ENCODE measurements at places on chromosomes 12 and 14. TPM values are rescaled to one million over a fixed set of nuclear protein-coding genes. Genes with fewer than 3 reads are reported as not detected.

- ATAC-seq = no peak
These were observed 136.6 kb downstream of the C12orf75 start for GRCh38 chr12:105466901-105467598.

GRCh38 chr12:94994312-94994711, 9.2 kb downstream of the NDUFA12 start:
- ATAC-seq = peak; percentile 86

DNA sequence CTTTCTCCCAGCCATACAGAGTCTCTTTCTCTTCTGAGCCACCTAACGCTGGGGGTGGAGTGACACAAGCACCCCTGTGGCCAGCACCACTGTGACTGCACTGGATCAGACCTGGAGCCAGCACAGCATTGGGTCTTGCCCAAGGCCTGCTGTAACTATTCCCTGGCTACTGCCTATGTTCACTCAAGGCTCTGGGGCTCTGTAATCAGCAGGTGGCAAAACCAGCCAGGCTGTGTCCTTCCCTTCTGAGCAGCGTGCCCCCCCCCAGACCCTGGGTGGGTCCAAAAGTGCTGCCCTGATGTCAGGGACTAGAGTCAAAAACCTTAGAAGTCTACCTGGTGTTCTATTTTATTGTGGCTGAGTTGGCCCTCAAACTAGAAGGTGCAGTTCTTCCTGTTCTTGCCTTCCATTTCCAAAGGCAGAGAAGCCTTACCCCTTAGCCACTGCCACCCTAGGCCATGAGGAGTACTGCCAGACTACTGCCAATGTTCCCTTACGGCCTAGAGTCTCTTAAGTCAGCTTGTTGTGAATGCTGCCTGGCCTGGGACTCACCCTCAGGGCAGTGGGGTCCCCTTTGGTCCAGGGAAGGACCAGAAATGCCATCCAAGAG, 49.9 kb downstream of the PELI2 start:
- ATAC-seq = no peak

GRCh38 chr14:99759546-99759925, 33.7 kb upstream of the EML1 start:
- ATAC-seq = no peak

GRCh38 chr12:113273053-113273725, 51.9 kb downstream of the TPCN1 start:
- no peak for ATAC-seq

DNA sequence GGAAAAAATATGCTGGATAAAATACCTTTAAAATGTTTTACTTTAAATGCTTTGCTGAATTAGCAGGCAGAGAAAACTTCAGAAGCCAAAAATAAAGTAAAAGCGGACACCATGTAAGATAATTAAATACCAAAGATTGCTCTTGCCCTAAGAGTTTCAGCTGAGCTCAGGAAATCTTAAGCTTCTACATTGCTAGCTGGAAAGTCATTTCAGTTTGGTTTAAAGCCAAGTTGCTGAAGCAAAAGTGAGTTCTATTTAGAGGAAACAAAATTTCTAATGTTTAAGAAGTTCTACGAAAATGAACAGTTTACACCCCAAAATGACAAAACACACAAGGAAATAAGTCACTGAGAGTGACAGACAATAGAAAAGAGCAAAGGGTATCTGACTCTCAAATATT, 310.0 kb downstream of the ADAMTS20 start:
- no peak for ATAC-seq

DNA sequence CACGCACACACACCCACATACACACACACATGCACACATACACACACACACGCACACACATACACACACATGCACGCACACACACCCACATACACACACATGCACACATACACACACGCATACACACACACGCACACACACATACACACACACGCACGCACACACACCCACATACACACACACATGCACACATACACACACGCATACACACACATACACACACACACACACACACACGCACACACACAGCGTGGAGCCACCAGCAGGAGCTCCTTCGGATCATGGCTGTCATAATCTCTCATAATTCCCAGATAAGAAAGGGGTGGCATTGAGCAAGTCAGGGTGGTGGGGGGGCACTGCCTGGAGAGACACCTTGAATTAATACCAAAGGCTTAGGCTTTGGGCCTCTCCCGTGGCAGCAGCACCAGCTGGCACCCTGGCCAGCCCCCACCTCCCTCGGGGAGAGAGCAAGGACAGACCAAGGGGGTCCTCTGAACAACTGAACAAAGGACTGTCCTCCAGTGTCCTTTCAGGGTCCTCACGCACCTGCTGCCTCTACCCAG, 21.9 kb downstream of the ANO2 start:
- ATAC-seq = no peak

DNA sequence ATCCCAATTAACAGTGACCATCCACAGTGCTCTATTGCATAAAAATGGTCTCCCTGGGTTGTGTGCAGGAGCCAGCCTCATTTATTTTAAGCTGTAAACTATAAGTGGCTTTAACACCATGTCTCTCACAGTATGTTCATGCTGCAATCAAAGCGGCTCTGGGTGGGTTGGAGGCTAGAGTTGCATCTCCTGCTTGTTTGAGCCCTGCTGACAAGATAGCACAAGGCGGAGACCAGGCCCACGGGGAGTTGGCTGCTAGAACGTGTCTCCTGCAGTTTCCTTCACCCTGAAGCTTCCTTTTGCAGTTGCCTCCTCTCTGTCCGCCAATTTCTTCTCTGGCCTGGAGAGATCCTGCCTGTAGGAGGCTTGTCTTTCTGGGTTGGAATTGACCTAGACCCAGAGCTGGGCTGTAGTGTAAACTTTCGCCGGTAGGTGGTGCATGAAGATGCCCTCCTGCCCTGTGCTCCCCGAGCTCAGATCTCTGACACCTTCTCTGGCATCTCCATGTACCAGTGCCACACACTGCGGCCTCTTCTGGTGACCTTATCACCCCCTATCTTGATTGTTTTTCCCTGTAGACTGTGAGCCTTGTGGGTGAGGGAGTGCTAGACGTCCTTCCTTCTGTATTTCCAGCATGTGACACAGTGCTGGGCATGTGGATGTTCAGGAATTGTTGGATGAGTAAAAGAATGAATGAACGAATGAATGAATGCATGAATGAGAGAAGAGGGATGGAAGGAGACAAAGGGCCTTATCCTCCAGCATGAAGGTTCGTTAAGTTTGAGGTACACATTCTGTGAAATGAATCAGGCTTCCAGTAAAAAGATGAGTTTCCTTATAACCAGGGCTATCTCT, 10.4 kb downstream of the OTUB2 start:
- ATAC-seq = peak; percentile 97

GRCh38 chr12:52865090-52865944, 16.5 kb upstream of the KRT78 start:
- peak; percentile 91 for ATAC-seq

GRCh38 chr12:18057051-18057450, 32.9 kb downstream of the RERGL start:
- no peak for ATAC-seq

GRCh38 chr14:54427871-54428270, 13.3 kb downstream of the CNIH1 start:
- ATAC-seq = no peak

GRCh38 chr14:34436118-34436905, 25.7 kb downstream of the SPTSSA start:
- ATAC-seq = no peak

- ATAC-seq = peak; percentile 10
These were observed 22.4 kb upstream of the RNU6-8 start for GRCh38 chr14:32225378-32225920.

DNA sequence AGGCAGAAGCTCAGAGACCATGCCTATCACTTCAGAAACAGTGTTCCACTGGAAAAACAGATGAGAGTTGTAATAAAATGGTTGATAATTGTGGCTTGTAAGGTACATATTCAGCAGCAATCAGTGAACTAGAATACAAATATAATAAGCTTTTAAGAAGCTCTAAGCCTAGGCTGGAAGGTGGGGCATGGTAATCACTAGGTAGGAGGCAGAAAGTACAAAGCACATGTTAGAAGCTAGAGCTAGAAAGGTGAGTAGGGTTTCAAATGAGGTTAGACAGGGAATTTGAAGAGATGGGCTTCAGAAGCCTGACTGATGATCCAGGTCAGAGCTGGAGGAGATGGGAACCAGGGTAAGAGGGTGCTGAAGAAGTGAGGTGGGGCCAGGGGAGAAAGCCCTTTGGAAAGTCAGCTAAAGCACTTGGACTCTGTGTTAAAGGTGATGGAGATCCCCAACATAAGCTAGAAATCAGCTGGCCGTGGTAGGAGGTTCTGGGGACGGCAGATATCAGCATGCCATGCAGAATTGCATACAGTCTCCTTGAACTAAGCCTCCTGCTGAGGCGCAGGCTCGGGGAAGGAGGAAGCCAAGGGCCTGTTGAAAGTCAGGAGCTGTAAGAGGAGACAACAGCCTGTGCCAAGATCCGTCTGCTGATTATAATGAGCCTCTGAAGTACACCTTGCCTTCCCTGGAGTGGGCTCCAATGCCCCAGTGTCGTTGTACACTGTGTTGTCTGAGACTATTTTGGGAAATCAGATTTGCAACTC, 659.4 kb downstream of the BCL11B start:
- no peak for ATAC-seq

DNA sequence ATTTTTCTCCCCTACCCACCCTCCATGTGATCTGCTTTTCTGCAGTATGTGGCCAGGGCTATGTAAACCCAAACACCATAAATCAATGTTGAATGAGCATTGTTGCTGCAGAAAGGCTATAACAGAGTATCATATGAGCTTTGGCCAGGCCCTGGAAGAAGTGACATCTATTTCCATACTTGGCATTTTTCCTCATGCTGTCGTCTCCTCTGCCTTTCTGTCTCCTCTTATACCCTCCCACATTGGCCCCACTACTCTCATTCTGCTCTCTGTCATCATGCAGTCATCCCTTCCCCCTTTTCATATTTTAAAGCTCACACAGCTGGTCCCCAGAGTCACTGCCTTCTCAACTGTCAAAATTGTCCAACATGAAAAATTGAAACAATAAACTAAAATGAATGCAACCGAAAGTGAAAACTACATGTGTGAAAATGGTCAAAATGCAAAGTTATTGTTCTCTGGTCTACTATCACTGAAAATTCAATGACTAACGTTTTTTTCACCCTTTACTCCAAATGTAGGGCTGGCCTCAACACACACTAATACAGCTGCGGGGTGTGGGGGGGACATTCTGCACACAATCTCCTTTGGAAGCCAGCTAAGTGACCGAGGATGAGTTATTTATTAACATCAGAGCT, 290.7 kb upstream of the TMPO start:
- peak; percentile 83 for ATAC-seq

GRCh38 chr12:102281231-102281630, 83.6 kb upstream of the PMCH start:
- no peak for ATAC-seq

DNA sequence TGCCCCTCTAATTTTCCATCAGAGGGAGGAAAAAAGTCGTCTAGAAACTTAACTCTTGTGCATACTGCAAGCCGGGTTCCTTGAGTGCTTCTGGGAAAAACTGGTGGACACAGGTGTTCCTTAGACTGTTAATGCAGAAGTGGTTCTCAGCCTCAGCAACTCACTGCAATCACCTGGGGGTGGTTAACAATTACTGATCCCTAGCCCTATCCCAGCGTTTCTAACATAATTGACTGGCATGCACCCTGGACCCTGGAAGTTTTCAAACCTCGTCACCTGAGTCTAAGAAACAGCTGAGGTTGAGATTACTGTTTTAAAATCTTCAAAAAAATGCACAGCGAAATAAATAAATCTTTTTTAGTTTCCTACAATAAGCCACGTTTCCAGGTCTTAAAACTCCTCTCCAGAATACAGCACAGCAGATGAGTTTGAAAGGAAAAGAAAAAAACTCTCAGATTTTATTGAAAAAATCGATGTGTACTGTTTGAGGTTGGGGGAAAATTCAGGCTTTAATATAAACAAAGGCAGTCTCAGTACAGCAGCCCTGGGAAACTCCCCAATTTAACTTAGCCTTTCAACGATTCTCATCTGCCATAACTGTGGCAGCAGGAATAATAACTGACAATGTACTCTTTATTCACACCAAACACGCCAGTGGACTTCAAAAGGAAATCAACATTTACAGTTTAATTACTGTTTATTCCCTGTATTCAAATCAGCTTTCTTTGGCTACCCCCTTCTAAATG, 45.4 kb downstream of the PHLDA1 start:
- no peak for ATAC-seq

- ATAC-seq = peak; percentile 44
These were observed 17.1 kb downstream of the FICD start for GRCh38 chr12:108531929-108532848.

- no peak for ATAC-seq
These were observed 2.9 kb downstream of the SLC15A4 start for GRCh38 chr12:128820723-128821432.

GRCh38 chr12:81819991-81820633, 61.0 kb upstream of the PPFIA2 start:
- no peak for ATAC-seq

DNA sequence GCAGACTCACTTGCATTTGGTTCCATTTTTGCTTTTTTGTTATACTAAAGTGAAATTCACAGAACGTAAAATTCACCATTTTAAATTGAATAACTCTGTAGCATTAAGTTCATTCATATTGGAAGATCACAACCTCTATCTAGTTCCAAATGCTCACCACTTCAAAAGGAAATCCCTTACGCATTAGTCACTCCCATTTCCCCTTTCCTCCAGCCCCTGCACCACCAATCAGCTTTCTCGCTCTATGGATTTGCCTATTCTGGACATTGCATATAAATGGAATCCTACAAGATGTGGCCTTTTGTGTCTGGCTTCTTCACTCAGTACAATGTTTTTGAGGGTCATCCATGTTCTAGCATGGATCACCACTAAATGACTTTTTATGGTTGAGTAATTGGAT, 294.5 kb downstream of the KSR2 start:
- no peak for ATAC-seq

DNA sequence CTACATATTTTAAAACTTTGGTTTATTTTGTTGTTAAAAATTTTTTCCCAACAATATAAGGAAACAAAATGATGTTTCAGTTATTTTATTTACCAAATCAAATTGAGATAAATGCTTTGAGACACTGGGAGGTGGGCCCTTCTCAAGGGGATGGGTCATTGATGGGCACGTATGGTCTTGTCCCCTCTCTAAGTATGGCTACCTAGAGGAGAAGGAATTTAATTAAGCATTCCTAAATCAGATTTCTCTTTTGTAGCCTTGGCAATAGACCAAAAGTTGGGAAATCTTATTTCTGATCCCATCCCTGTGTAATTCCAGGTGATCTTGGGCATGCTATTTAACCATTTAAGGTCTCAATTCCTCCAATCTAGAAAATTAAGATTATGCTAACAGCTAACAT, 79.0 kb downstream of the SCN8A start:
- ATAC-seq = no peak

LTBP2 gene
- 27.0 TPM for total RNA-seq

PLEKHD1 gene
- 1.1 TPM for total RNA-seq

DPY19L2 gene
- 15.6 TPM for total RNA-seq

PRH2 gene
- total RNA-seq = not detected

CD163L1 gene
- 0.21 TPM for total RNA-seq

TTC9 gene
- total RNA-seq = 4.7 TPM

ACAD10 gene
- total RNA-seq = 23.1 TPM

ZFC3H1 gene
- 23.9 TPM for total RNA-seq

GDF3 gene
- 49.4 TPM for total RNA-seq

SRRM4 gene
- total RNA-seq = 0.24 TPM

RTL1 gene
- 21.3 TPM for total RNA-seq

CMA1 gene
- total RNA-seq = 5.6 TPM

Data from motor neuron (in vitro differentiated cells).